Cortex of kidney (tissue), 1 donor: ENCODE measurements at places on chromosomes 12 and 14.

GRCh38 chr14:62213516-62213915 lies 451.3 kb downstream of the SNAPC1 start:
- no peak for DNase-seq

- no peak for DNase-seq
Observed at GRCh38 chr12:92300777-92301176, 155.1 kb upstream of the BTG1 start.

- DNase-seq = no peak
Observed at GRCh38 chr14:69485701-69486100, 1.2 kb downstream of the PLEKHD1 start.

DNA sequence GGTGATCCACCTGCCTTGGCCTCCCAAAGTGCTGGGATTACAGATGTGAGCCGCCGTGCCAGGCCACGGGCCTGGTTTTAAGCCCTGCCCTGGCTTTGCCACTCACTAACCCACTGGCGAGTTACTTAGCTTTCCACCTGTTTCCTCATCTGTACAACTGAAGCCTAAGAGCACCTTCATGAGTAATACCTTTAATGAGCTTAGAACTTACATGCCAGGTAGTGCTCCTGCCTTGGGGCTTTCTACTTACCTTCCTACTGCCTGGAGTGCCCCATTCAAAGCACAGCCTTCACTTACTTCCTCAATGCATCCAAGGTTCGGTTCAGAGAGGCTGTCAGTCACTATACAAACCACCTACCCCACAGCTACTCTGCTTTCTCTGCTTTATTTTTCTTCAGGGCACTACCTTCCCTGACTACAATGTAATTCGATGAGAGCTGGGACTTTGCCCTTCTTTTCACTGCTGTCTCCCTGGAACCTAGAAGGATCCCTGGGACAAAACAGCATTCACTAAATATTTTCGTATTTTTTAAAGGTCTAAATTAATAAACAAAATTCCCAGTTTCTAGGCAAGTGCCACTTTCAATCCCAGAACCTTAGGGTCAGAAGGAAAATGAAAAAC lies 13.8 kb downstream of the ZCCHC8 start:
- no peak for DNase-seq

- no peak for DNase-seq
Observed at GRCh38 chr12:54932038-54932437, 52.5 kb downstream of the TESPA1 start.

- no peak for DNase-seq
Observed at GRCh38 chr12:50164963-50165362, 2.2 kb downstream of the CERS5 start.

- no peak for DNase-seq
Observed at GRCh38 chr14:56812364-56813141, 2.3 kb upstream of the OTX2 start.
